Uterine smooth muscle cell (primary cell): ENCODE measurements at places on chromosomes 5 and 9. TPM values are rescaled to one million over a fixed set of nuclear protein-coding genes. Genes with fewer than 3 reads are reported as not detected.

The CDH9 gene
- not detected in 2 replicates for total RNA-seq

The ARL14EPL gene
- total RNA-seq, result 0.89 TPM in 1 of 2 replicates, not detected in the other

The LCN9 gene
- not detected in 2 replicates for total RNA-seq

The ERCC6L2 gene
- 84.0 and 85.5 TPM in 2 replicates for total RNA-seq

The HRH2 gene
- total RNA-seq, result not detected in 2 replicates

The GFI1B gene
- total RNA-seq, result not detected in 2 replicates

The YTHDC2 gene
- total RNA-seq, result 26.2 and 30.4 TPM in 2 replicates

The NR2F1-AS1 gene
- 20.1 and 21.0 TPM in 2 replicates for total RNA-seq

The LRRTM2 gene
- total RNA-seq, result 0.12 and 0.22 TPM in 2 replicates

The IGFBPL1 gene
- total RNA-seq, result 0.12 TPM in 1 of 2 replicates, not detected in the other

The SLC6A19 gene
- total RNA-seq, result not detected in 2 replicates

The ASTN2 gene
- 7.5 and 9.0 TPM in 2 replicates for total RNA-seq

The EQTN gene
- total RNA-seq, result not detected in 2 replicates

The NDFIP1 gene
- total RNA-seq, result 58.1 and 60.4 TPM in 2 replicates

The SLC25A2 gene
- total RNA-seq, result 0.50 and 0.66 TPM in 2 replicates

The DAB2IP gene
- total RNA-seq, result 7.5 and 14.4 TPM in 2 replicates

The FGD3 gene
- total RNA-seq, result not detected in 2 replicates

The SPTLC1 gene
- 97.1 and 116 TPM in 2 replicates for total RNA-seq

The PCDHGA3 gene
- total RNA-seq, result 0.22 and 0.87 TPM in 2 replicates

The PCDHGB4 gene
- 11.3 and 20.9 TPM in 2 replicates for total RNA-seq

The JAK2 gene
- 12.2 and 14.7 TPM in 2 replicates for total RNA-seq

The CARTPT gene
- not detected in 2 replicates for total RNA-seq

The DBN1 gene
- 153 and 171 TPM in 2 replicates for total RNA-seq

The DMXL1 gene
- total RNA-seq, result 36.7 and 46.4 TPM in 2 replicates

The SLC46A2 gene
- not detected in 2 replicates for total RNA-seq

The FAM153A gene
- total RNA-seq, result 0.62 TPM in 1 of 2 replicates, not detected in the other

The UQCRQ gene
- total RNA-seq, result 83.0 and 115 TPM in 2 replicates

The PCSK5 gene
- total RNA-seq, result 6.4 and 7.0 TPM in 2 replicates

The CLIC3 gene
- 0.55 and 3.0 TPM in 2 replicates for total RNA-seq

The RBM22 gene
- total RNA-seq, result 19.0 and 24.9 TPM in 2 replicates

The TAF11L5 gene
- total RNA-seq, result not detected in 2 replicates
